ENCODE measurements at places on chromosomes 13 and 19. TPM values are rescaled to one million over a fixed set of nuclear protein-coding genes. Genes with fewer than 3 reads are reported as not detected.

Gene ATXN8OS
- not detected for polyA plus RNA-seq

Gene CDC42EP5
- 42.4 TPM for polyA plus RNA-seq

Gene TICAM1
- 13.7 TPM for polyA plus RNA-seq

Gene OR7C1
- 0.01 TPM for polyA plus RNA-seq

Gene SYNE4
- 1.3 TPM for polyA plus RNA-seq

Gene PLIN4
- polyA plus RNA-seq = 55.7 TPM

Gene PRODH2
- 0.18 TPM for polyA plus RNA-seq

Gene ADPRHL1
- 2.6 TPM for polyA plus RNA-seq

Gene SPTBN4
- 3.8 TPM for polyA plus RNA-seq

Gene NAPSA
- polyA plus RNA-seq = 0.77 TPM

Gene CCNA1
- polyA plus RNA-seq = 0.24 TPM

GRCh38 chr19:33226550-33227241 lies 1.0 kb upstream of the SLC7A10 start:
- no peak for DNase-seq

- DNase-seq = no peak
Observed at GRCh38 chr19:46373491-46374359, 26.8 kb downstream of the PPP5C start.

DNA sequence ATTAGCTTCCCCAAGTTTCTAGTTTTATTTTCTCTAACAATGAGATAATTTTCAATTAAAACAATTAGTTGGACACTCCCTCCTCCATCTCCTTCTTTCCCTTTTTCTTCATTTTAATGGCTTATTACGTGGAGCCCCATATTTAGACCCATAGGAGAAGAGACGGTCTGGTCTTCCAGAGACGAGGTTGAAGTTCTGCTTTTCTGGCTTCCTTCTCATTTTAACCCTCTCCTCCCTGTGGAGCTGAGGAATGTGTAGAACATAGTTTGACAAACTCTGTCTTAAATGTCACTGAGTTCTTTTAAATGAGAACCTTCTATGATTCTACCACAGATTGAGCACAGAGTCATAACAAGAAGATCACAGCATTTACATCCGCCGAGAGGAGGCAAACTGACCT lies 86.8 kb downstream of the EDNRB start:
- no peak for DNase-seq

- no peak for DNase-seq
Observed at GRCh38 chr13:36981156-36981743, 17.9 kb downstream of the ALG5 start.

DNA sequence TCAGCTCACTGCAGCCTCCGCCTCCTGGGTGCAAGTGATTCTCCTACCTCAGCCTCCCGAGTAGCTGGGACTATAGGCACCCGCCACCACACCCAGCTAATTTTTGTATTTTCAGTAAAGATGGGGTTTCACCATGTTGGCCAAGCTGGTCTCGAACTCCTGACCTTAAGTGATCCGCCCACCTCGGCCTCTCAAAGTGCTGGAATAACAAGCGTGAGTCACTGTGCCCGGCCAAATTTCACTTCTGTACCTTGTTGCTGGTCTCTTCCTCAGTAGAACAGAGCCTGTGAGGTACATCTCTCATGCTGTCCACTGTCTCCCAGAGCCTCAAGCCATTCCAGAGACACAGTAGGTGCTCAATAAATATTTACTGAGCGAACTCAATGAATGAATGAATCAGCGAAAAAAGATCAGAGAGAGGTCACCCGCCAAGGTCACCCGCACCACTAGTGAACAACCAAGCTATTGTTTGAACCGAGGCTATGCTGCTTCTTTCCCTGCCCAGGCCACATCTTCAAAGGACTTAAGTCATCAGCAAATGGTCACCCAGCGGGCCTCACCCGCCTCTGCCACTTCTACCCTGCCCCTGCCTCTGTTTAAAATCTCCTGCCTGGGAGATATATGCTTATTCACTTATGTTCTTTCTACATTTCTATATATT lies 9.3 kb downstream of the TMEM143 start:
- DNase-seq = no peak

- no peak for DNase-seq
Observed at GRCh38 chr13:68628994-68629393, 1398.9 kb upstream of the PCDH9 start.

DNA sequence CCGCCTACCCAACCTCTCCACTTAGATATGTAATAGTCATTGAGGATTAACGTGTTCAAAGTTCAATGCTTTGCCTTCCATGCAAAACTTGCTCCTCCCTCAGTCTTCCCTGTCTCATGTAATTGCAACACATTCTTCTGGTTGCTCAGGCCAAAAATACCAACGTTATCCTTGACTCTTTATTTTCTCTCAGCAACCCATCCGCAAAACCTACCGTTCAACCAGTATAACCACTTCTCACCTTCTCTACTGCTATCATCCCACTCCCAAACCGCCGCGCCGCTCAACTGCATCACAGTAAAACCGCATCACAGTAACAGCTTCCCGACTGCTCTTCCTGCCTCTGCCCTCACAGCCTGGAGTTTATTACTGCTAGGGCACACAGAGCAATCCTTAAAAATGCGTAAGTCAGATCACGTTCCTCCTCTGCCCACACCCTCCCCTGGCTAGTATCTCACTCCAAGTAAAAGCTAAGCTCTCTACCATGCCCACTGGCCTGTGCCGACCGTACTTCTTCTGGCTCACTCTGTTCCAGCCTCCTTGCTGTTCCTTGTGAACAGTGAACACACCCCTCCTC lies 8.2 kb downstream of the MTIF3 start:
- no peak for DNase-seq

GRCh38 chr19:47231215-47232054 lies 436 bp upstream of the BBC3 start:
- DNase-seq = no peak

DNA sequence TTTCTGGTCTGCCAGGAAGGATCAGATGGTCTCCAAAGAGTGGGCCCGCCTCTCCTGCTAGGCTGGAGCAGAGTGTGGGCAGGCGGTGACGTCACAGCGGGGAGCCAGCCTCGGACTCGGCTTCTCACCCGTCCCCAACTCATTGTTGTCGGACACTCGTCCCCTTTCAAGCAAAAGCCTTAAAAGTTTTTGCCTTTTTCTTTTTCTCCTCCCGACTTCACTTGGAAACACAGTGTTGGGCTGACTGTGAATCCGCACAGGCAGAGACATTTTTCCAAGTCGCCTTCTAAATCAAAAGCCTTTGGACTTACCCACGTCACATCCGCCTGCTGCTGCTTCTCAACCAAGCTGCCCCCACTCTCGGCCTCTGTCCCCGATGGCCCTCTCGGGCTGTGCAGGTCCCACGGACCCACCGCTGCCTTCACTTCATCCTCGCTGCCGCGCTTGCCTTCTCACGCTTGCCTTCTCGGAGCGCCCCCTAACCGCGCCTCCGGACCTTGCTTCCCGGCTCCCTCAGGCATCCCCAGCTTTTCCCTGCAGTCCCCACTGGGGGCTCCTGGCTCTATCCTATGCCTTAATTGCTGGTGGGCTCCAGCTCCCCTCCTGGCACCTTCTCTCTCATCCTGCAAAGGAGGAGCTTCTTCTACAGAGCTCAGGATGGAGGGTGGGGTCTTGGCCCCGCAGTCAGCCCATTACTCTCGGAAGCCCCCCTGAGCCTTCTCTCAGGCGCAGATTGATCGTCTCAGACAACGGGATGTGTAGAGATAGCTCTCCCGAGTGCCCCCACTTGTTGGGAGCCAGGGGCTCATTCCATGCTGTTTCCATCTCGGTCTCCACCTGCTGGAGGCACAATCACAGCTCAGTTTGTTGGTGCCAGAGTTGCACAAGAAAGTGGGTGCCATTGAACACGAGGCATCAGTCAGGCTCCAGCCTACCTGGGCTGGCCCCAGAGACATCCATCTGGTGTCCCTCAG lies 3.9 kb upstream of the ZNF135 start:
- no peak for DNase-seq

DNA sequence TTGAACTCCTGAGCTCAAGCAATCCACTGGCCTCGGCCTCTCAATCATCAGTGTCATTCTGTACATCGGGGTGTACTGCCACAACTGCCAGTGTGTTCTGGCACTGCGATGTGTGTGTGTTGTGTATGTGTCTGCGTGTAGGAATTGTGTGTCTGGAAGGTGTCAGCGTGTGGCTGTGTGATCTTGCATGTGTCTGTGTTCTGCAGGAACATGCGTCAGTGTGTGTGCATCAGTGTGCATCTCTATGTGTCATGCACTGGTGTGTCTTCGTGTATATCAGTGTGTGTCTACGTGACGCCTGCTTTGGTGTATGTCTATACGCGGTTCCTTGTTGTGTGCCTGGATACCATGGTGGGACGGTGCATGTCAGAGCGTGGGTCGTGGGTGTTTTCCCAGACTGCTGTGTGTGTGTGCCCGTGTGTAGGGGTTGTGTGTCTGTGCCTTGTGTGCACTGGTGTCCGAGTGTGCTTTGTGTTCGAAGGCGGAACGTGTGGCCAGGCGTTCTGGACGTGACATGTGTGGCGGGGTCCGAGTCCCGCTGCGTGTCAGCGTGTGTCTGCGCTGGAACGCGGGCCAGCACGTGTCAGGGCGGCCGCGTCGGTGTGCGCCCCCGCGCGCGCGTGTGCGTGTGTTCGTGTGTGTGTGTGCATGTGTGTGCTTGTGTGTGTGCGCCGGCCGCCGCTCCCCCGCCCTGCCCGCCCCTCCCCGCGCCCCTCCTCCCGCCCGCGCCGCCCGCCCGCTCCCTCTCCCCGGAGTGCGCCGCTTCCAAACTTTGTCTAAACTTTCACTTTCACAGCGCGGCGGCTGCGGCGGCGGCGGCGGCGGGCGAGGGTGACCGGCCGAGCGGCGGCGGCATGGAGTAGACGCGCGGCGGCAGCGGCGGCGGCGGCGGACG lies at the start of gene NFIX:
NFIX (plus strand) TSS at position 775 of the 895 bp plus-strand sequence. CDS start 363 bp downstream, outside the sequence.
- no peak for DNase-seq

DNA sequence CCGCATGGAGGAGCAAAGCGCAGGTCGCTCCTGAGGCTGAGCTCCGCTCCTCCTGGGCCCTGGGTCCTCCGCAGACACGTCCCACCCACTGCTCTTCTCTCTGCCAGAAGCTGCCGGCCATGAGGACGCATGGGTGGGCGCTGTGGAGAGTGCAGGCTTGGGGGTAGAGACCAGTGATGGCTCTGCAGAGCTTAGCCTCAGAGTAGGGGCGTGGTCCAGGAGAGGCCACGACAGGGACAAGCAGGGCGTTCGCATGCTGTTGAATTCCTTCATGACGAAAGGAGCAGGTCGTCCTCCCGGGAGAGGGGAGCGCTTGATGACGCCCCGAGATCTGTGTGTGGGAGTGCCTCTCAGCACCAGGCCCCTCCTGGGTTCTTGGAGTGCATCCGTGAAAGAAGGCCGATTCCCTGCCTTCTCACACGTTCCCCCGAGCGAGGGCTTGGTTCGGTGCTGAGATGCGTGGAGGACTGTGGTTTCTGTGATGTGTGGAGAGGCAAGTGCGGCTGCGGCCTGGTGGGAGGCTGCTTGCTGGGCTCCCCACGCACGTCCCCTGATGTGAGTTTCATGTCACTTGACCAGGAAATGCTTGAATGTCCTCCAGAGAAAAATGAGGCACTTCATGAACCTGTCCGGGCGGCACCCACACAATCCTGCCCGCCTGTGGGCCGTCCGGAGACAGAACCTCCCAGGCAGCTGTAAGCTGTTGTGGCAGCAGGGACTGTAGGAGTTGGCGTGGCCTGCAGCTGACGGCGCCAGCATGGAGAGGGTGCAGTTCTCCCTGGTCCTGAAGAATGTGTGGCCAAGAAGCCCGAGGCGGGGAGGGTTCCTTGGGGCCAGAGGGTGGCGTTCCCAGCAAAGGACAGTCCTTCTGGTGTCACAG lies 4.5 kb downstream of the SF3A2 start:
- no peak for DNase-seq

DNA sequence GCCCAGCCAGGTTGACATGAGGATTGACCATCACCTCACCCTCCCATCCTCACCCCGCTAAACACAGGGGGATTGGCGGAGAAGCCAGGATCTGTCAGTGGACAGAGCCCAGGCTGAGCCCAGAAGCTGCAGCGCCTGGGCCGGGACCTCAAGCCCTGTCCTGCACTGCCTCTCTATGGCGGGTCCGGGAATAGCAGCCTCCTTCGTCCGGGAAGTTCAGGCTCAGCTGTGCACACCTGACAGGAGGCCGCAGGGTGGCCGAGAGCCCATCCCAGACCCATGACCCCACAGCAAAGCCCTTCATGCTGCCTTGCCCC lies 67.8 kb downstream of the SPACA7 start:
- no peak for DNase-seq

GRCh38 chr19:17739121-17739875 lies 12.0 kb upstream of the FCHO1 start:
- DNase-seq = no peak

DNA sequence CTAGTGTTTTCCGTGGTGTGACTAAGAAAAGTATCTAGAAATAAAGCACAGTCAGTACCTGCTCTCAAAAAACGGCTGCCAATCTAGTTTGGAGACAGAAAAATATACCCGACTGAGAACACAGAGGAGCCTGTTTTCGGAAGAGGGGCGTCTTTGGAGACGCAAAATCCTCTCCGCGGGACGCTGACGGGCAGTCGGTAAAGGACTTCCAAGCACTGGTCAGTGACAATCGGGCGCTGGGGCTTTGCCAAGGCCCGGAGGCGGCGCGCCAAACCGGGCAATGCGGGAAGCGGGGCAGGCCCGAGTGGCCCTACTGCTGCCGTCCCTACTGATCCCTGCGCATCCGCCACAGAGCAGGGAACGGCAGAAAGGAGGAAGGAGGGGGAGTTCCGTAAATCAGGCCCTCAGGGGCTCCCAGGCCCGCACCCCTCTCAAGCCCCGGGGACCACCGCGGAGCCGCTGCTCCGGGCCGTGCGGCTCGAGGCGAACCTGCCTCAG lies 588 bp upstream of the DPY19L3 start:
- DNase-seq = no peak

DNA sequence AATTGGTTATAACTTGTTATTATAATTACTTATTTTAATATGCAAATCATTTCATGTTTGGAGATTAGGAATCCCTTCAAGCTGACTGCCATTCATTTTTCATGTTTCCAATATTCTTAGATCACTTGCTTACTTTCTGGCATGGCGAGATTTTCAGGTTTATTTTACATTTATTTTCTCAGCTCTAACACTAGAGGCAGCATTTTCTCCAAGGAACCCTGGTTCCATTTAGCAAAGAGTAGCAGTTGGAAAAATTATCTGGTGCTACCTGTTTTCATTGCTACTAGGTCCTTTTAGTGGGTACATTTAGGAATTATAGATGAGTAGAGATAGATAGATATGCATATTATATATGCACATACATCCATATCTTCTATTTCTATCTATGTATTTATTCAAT lies 90.9 kb upstream of the TRPC4 start:
- DNase-seq = no peak

- no peak for DNase-seq
Observed at GRCh38 chr13:51822106-51822815, 18.3 kb upstream of the DHRS12 start.

- DNase-seq = no peak
Observed at GRCh38 chr13:112057736-112058518, 9.0 kb upstream of the SOX1 start.

DNA sequence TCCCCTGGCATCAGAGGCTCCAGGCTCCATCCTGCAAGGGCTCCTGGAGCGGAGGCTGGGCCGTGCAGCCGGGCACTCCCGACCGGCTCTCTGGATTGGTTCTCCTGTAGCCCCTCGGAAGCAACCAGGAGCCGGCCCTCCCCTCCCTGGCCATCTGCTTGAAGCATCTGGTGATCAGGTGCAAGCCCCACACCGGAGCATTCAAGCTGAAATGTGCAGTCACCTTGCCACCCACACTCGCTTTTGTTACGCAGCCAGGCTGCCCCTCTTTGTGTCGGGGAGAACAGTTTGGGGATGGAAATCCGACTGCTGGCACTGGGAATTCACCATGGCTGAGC lies 258.8 kb downstream of the ZNF536 start:
- DNase-seq = no peak

Data from urinary bladder (tissue), 4 donors.